Fibroblast of skin of left biceps (primary cell): ENCODE measurements at places on chromosomes 12 and 14.
A peak's percentile ranks its signal among the peaks of the same experiment; 100 is the strongest.

DNA sequence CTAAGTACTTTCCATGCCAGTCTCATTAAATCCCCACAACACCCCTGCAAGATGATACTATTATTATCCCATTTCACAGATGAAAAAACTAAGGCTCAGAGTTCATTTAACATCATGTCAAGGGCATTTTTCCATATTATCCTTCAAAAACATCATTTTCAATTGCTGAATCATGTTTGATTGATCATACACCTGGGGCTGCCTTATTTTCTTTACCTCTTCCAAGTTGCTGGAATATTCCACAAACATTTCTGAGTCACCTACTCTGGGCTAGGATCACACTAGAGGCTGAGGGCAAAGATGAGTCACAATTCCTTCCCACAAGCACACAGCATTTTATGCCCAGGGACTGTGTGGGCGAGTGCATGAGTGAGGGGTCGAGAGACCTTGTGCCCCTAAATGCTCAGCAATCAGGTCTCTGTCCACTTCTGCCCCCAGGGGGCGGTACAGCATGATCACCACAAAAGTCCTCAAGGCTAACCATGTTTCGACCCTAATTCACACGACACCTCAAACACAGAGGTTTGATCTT, 14.1 kb upstream of the TMEM119 start:
- DNase-seq = peak; percentile 65

GRCh38 chr12:92547906-92548305, 154.9 kb upstream of the PLEKHG7 start:
- no peak for DNase-seq

GRCh38 chr14:69079188-69079742, 73.7 kb downstream of the DCAF5 start:
- DNase-seq = peak; percentile 86

GRCh38 chr12:100995201-100995600, 200.6 kb downstream of the ANO4 start:
- DNase-seq = no peak

DNA sequence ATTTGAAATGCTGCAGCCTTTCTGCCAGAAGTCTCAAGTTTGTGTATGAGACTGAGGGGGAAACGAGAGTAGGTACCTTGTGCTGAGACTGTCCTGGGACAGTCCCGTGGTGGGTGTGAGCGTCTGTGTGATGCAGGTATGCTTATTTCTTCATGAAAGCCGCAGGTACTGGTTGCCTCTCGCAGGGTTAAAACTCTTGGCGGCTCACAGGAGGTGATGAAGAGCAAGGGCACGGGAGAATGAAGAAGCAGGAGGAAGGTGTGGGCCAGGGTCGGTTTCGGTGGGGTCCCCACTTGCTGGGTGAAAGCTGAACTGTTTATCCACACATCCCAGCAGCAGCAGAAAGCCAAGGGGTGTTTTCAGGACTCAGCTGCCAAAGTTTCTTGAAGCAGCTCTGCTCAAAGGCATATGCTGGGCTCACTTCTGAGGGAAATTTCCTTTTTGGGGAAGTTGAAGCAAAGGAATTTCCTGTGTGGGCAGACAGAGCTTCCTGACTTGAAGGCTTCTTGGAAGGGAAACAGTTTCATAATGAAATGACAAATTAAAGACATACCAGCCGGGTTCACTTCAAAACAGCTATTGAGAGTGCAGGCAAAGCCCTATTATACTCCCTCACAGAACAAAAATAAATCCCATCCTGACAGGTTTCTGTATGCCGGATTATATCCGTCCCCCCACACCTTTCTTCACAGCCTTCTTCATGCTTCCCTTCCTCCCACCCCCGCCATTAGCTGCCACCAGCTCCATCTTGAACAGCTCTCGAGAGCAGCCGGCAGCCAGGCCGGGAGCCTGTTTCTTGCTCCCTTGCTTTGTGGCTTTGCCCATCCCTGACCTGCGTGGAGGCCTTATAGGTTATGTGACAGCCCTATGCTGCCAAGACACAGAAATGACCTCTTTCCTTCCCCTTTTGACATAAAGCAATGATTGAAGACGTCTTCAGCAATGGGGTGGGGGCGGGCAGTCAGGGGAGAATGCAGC, 116.6 kb downstream of the ETV6 start:
- peak; percentile 81 for DNase-seq

DNA sequence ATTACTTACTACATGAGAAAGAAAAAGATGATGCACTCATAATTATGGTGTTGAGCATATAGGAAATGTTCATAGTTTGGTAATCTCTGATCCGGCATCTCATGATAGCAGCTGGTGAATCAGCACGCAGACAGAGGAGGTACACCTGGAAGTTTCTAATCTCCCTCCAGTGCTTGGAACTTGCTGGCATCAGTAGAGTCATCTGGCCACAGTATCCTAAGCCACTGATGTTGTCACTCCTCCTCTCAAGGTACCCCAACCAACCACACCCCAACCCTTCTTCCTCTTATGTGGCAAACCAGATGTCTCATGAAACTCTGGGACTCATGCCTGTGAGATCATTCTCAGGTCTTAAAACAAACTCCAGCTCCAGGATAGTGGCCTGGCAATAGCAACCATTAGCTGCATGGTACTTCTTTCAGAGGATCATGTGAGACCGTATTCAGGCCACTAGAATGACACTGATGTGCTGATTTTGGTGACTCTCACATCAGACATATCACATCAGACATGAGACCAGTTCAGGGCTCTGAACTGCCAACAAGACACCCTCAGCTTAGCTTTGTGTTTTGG, 143.0 kb downstream of the RASSF9 start:
- DNase-seq = no peak

- no peak for DNase-seq
These were observed 189.0 kb downstream of the NTF3 start for GRCh38 chr12:5620896-5621295.

DNA sequence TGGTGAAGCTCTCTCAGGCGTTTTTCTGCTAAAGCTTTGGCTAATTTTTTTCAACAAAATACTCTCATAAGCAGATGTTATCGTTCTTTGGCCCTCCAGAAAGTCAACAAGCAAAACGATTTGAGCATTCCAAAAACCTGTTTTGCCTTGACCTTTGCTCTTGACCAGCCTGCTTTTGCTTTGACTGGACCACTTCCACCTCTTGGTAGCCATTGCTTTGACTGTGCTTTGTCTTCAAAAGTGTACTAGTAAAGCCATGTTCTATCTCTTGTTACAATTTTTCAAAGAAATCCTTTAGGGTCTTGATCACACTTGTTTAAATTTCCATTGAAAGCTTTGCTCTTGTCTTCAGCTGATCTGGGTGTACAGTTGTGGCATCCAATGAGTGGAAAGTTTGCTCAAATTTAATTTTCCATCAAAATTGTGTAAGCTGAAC, 10.7 kb upstream of the ARID4A start:
- no peak for DNase-seq

- DNase-seq = no peak
These were observed 1.1 kb upstream of the BCDIN3D start for GRCh38 chr12:49843876-49844437.

GRCh38 chr12:7373226-7373625, 69.4 kb downstream of the ACSM4 start:
- no peak for DNase-seq

DNA sequence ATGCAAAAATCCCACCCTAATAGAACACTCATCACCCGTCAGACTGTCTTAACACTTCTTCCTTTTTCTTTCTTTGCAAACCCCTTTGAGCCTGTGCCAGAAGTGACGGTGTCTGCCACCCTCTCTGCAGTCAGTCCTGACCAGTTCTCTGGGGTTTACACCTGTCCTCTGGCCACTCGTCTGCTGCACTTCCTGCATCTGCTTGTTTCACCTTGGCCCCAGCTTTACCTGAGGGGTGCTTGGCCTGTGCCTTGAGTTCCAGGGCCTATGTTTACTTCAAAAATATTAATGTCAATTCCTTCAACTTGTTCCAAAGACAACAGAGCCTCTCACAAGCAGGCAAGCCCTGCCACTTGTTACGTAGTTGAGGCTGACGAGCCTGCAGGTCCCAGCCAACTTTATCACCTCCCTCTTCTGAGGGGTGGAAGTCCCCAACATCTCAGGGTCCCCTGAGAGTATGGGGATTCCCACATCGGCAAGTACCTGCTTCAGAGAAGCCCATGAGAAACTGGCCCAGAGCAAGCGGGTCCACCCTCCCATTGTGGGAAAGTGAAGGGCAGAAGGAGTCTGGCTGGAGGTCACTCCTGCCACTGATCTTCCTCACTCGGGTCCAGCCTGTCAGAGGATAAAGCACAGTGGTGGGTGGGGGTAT, 205.4 kb downstream of the DAD1 start:
- DNase-seq = no peak

- no peak for DNase-seq
These were observed 479.7 kb downstream of the FSCB start for GRCh38 chr14:44027397-44027796.

DNA sequence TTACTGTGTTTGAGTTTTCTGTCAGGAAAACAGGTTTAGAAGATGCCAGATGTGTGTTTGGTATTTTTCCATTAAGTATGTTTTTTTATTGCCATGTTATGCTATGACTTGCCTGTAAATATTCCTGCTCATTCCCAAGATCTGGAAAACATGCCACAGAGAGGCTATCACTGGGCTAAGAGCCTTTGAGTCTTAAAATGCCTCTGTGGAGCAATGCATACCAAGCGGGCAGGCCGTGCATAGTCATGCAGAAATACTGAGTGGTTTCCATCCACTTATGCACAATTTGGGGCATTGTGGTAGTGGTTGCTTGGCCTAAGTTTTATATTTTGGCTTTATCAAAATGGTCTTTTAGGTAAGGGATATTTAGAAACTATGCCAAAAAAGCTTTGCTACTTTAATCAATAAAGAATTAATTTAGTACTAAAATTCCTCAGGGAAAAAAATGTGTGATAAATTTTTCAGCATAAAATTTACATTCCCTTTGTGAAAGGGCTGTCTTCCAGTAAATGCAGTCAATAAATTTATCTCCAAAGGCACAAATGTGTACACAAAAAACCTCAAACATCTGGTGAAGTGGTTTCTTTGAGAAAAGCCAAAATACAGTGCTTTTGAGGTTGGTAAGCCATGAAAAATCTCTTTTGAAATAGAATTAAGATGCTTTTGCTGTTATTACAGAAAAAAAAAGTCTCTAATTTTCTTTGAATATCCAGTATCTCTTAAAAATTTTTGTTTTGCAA, 341.3 kb upstream of the FBXO33 start:
- no peak for DNase-seq

- DNase-seq = no peak
These were observed 353 bp downstream of the BAG5 start for GRCh38 chr14:103562179-103562428.

- no peak for DNase-seq
These were observed 6.0 kb downstream of the HDAC7 start for GRCh38 chr12:47813511-47814196.

- DNase-seq = no peak
These were observed 18.6 kb upstream of the PTGR2 start for GRCh38 chr14:73833034-73833433.

- DNase-seq = no peak
These were observed 9.2 kb downstream of the RAB21 start for GRCh38 chr12:71763677-71764379.

DNA sequence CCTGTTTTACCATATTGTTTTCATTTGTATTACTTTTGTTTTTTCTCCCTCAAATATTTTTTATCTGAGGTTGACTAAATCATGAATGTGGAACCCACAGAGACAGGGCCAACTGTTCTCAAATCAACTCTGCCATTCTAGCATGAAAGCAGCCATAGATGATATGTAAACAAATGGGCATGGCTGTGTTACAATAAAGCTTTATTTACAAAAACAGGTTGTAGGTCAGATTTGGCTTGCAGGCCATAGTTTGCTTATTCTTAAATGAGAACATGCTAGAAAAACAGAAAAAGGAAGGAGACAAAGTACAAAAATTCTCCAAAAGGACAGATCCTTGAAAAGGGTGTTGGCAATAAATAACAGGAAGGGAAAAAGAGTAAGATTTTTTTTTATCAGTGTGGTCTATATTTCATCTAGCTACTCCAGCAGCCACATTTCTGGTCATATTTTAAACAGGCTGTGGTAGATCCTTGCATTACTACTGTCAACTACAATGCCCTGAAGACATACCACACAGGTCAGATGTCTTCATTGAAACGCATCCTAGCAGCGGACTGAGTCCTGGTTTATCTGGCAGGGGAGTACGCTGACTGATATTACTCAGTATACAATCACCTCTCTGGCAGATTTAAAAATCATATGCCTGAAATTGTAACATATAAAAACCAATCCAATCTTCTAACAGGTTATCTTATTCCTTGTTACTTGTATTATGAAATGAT, 42.9 kb downstream of the SPPL3 start:
- no peak for DNase-seq

DNA sequence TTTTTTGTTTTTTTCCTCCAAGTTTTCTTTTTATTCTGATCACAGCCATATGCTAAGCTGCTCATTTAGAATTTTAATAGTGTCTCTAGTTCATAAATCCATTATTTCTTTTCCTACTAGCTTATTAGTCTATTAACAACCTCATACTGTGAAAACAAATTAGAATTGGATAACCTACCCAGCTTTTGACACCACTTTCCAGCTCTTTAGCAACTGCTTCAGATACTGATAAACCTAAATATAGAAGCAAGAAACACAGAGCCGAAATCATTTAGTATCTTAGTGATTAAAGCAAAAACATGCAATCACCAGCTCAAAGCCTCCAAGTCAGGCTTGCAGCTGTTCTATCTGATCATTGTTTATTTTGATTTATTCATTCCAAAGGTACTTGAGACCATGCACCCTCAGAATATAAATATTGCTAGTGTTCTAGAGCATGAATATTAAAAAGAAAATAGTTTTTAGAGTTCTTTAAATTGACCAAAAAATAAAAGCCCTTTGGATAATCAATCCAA, 121.5 kb downstream of the STXBP6 start:
- no peak for DNase-seq

GRCh38 chr12:100564090-100564489, 9.4 kb upstream of the GAS2L3 start:
- DNase-seq = no peak

DNA sequence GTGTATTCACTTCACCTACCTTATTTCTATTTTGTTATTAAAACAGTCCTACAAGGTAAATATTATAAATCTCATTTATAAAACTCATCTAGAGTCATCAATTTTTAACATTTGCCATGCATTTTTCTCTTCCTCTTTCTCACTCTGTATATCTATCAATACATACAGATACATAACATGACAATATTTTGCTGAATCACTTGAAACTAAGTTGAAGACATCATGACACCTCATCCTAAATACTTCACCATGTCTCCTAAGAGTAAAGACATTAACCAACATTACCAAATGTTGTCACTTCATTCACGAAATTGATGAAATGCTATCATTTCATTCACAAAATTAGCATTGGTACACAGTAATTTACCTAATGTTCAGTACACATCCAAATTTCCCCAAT, 181.8 kb downstream of the PAX9 start:
- DNase-seq = no peak

DNA sequence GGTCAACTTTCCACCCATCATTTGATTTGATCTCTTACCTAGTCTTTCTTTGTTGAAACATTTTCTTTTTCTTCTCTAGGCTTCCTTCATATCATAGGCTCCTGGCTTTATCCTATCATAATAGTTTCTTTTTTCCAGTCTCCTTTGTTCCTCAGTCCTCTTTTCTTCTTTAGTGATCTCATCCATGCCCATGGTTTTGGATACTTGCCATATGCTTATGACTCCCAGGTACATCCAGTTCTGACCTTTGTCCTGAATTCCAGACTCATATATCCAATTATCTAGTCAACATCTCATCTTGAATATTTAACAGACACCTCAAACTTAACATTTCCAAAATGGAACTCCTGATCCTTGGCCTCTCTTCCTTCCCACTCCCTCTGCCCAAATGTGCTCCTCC, 36.1 kb upstream of the KRAS start:
- DNase-seq = no peak

GRCh38 chr12:72273851-72274351, 1.7 kb downstream of the TRHDE start:
- no peak for DNase-seq
